ENCODE measurements at places on chromosomes 1 and 21. TPM values are rescaled to one million over a fixed set of nuclear protein-coding genes. Genes with fewer than 3 reads are reported as not detected.

The GNG4 gene
- 3.5 TPM for polyA plus RNA-seq

The SLC22A15 gene
- 5.7 TPM for polyA plus RNA-seq

The ARID1A gene
- 97.4 TPM for polyA plus RNA-seq

The DYNLT5 gene
- 1.9 TPM for polyA plus RNA-seq

The OR10R2 gene
- polyA plus RNA-seq = not detected

The CRNN gene
- polyA plus RNA-seq = not detected

The POU3F1 gene
- polyA plus RNA-seq = 1.1 TPM

The GSTM5 gene
- polyA plus RNA-seq = 67.9 TPM

The RNU1-2 gene
- not detected for polyA plus RNA-seq

The ETV3L gene
- not detected for polyA plus RNA-seq

The RHEX gene
- polyA plus RNA-seq = 2.4 TPM

The RAB25 gene
- 66.2 TPM for polyA plus RNA-seq

The RBP7 gene
- 40.0 TPM for polyA plus RNA-seq

All from left renal pelvis (tissue), 4 donors.